ENCODE measurements at places on chromosomes 3 and 15. TPM values are rescaled to one million over a fixed set of nuclear protein-coding genes. Genes with fewer than 3 reads are reported as not detected.

DNA sequence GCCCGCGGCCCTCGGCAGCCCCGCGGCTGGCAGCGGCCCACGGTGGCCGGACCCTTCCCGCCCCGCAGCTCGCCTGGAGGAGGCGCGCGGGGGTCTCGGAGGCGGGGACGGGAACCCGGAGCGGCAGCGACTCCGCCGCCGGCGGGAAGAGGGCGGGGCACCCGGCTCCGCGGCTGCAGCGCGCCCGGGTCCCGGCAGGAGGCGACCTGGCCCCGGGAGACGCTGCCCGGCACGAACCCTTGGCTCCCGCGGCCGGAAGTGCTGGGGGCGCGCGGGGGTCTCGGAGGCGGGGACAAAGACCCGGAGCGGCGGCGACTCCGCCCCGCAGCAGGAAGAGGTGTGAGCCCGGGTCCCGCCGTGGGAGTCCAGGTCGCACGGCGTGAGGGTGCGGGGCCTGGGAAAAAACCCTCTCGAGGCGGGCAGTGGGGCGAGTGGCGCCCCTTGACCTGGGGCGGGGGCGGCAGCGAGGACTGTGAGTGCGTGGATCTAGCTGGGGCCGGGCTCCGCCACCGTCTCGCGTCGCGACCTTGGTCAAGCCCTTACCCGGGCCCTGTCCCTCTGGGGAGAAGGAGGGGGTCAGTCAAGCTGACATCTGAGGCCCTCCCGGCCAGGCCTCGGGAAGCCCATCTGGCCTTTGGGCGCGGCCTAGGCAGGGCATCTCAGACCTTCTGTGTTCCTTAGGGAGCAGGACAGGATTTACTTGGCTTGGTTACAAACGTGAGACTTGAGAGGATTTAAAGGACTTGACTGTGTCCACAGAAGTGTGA, at the start of gene CIB2:
TSS of gene CIB2 (minus strand) at position 151 of the 767 bp plus-strand sequence. CDS start 230 bp downstream, outside the sequence.
- H3K27me3 ChIP-seq, result peaks cover 7% of the 10 kb centered on the region
- no peaks in the 10 kb centered on the region for H3K36me3 ChIP-seq
- DNase-seq, result peak; percentile 63
- peak within 1 kb of the TSS; percentile 42 for H3K4me3 ChIP-seq

DNA sequence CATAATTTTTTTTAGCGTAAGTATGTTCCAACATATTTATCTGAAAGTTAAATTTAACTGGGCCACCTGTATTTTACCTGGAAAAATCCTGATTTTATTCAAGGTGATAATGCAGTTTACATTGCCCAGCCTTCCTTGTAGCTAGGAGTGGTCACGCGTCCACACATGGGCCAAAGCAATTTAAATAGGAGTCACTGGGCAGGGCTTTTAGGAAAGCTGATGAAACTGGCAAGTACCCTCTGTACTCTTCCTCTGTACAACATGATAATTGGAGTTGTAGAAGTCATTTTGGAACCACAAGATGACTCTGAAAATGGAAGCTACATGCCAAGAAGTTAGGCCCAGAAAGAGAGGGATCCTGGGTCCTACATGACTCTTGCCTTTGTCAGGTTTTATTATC, 9.5 kb downstream of the BTD start:
- no peak overlapping the region for H3K27ac ChIP-seq
- no peak overlapping the region for H3K4me3 ChIP-seq
- no peaks in the 10 kb centered on the region for H3K36me3 ChIP-seq
- H3K4me1 ChIP-seq, result peaks cover 2% of the 10 kb centered on the region
- H3K27me3 ChIP-seq, result no peaks in the 10 kb centered on the region

DNA sequence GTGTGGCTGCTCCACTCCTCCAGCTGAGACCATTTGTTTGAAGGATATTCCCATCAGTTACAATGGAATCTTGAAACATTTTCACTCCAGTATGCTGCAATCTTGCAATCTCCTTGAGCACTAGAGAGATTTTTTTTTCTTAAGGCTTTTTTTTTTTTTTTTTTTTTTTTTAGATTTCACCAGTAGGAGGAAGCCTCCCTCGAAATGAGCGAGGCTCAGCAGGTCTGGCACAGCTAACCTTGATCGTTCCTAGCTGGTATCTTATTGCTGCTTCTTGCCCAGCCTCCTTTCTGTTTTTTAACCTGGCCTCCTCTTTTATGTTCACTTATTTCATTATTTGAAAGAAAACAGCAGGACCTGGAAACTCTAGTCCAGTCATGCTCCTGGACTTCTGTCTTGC, 48.1 kb downstream of the RAP2B start:
- H3K4me3 ChIP-seq, result no peak overlapping the region
- no peaks in the 10 kb centered on the region for H3K36me3 ChIP-seq
- peak; percentile 38 for DNase-seq
- no peak overlapping the region for H3K27ac ChIP-seq
- H3K27me3 ChIP-seq, result no peaks in the 10 kb centered on the region

GRCh38 chr3:38722781-38723568, 73.5 kb upstream of the SCN5A start:
- peak; percentile 55 for DNase-seq
- no peaks in the 10 kb centered on the region for H3K36me3 ChIP-seq
- H3K27me3 ChIP-seq, result no peaks in the 10 kb centered on the region
- H3K4me1 ChIP-seq, result peaks cover 19% of the 10 kb centered on the region

GRCh38 chr15:85770096-85771041, 24.4 kb downstream of the KLHL25 start:
- H3K36me3 ChIP-seq, result no peaks in the 10 kb centered on the region
- DNase-seq, result peak; percentile 45
- H3K27me3 ChIP-seq, result no peaks in the 10 kb centered on the region
- H3K27ac ChIP-seq, result no peak overlapping the region
- H3K4me3 ChIP-seq, result no peak overlapping the region

DNA sequence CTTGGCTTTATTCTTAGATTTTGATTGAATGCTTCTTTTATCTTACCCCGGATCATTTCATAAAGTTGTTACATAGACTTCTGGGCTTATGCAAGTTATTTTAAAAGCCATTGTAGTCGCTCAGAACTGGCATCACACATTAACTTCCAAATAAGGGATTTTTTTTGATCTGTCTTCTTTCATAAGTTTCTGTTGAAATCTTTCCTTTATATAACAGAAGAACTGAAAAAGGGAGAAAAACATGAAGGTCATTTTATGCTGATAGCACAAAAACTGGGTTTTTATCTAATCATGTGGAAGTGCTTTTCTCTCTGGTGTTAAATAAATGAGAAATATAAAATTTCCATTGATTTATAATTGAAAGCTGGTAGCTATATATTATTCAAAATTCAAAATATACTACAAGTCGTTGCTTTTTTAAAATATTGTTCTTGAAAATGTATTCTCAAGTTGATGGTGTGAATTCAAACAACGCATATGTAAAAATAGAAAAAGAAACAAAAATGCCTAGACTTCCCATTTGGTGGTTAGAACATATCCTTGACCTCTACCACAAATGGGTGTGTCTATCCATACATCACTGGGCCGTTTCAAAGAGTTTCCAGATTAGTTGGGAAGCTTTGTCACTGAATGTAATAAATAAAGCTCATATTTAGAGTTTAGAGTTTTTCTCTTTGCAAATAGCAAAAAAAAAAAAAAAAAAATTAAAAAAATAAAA, 258.3 kb upstream of the ZPLD1 start:
- H3K27ac ChIP-seq, result no peak overlapping the region
- H3K4me1 ChIP-seq, result peaks cover 11% of the 10 kb centered on the region
- no peak overlapping the region for H3K4me3 ChIP-seq
- H3K27me3 ChIP-seq, result no peaks in the 10 kb centered on the region
- no peak for DNase-seq

- H3K27me3 ChIP-seq, result peaks cover 6% of the 10 kb centered on the region
- no peak overlapping the region for H3K4me3 ChIP-seq
- H3K36me3 ChIP-seq, result no peaks in the 10 kb centered on the region
- DNase-seq, result no peak
Observed at GRCh38 chr3:42537350-42537749, 34.9 kb downstream of the VIPR1 start.

- no peaks in the 10 kb centered on the region for H3K27me3 ChIP-seq
- DNase-seq, result no peak
- no peaks in the 10 kb centered on the region for H3K36me3 ChIP-seq
- H3K4me3 ChIP-seq, result no peak overlapping the region
- no peak overlapping the region for H3K27ac ChIP-seq
Observed at GRCh38 chr3:62605413-62606068, 232.2 kb upstream of the FEZF2 start.

- H3K27me3 ChIP-seq, result no peaks in the 10 kb centered on the region
- H3K27ac ChIP-seq, result no peak overlapping the region
- H3K4me1 ChIP-seq, result no peaks in the 10 kb centered on the region
- no peaks in the 10 kb centered on the region for H3K36me3 ChIP-seq
Observed at GRCh38 chr3:123528130-123528529, 56.7 kb downstream of the HACD2 start.

DNA sequence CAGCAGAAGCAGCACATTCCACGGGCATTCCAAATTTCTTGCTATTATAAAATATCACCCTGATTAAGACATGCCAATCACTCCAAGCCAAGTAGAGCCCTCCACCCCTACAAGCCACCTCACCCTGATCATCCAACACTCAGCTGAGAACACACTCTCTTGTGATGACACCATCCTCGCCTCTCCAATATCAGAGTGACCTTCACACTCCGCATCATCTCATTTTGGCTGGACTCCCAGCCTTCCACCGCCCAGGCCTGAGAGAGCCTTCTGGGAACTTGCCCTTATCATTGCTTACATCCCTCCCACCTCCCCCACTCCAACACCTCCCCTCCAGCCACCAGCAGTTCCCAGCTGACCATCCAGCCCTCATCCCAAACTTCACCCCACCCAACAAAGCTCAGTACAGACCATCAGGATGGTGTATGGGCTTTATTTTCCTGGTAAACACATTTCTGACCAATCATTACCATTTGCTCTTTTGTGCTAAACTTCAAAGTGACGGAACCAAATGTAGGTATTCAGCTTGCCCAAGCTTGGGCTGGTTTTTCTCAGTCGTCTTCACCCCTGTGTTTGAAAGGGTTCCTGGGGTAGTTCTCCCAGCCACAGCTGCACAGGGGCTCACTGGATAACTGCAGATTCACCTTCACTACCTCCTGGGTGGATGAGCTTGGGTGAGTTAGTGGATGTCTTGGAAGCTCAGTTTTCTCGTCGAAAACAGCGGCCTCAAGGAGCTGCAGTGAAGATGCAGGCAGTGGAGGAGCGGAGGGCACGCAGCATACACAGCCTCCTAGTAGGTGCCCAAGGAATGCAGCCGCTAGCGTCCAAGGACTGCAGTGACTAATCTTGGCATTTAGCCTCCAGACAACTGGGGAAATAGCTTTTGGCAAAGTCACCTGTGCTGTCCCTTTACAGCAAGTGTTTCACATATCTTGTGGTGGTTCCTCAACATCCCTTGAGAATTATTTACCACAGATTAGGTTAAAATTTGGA, 115.1 kb downstream of the LIPC start:
- H3K27ac ChIP-seq, result peak overlapping the region; percentile 34
- peaks cover 24% of the 10 kb centered on the region for H3K4me1 ChIP-seq
- peak; percentile 84 for DNase-seq

GRCh38 chr15:73677146-73677607, 7.0 kb upstream of the CD276 start:
- H3K4me3 ChIP-seq, result no peak overlapping the region
- H3K36me3 ChIP-seq, result no peaks in the 10 kb centered on the region
- DNase-seq, result peak; percentile 51
- H3K27ac ChIP-seq, result no peak overlapping the region

DNA sequence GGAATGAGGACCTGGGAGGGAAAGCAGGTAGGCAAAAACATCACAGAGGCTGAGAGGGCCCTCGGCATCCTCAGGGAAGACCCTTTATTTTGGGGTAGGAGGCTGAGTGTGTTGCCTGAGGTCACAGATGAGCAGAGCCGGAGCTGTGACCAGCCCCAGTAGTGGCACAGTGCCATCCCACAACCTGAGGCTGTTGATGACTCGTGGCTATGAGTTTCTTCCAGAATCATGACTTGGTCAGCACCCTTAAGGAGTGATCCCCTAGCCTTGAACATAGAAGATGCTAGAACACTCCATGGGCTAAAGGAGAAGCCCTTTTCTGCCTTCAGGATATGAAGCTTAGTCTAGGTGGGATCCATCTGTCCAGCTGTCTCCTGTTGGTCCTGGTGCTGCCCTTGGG, 19.5 kb upstream of the CXCR6 start:
- no peaks in the 10 kb centered on the region for H3K27me3 ChIP-seq
- H3K27ac ChIP-seq, result no peak overlapping the region
- DNase-seq, result peak; percentile 35
- peaks cover 11% of the 10 kb centered on the region for H3K36me3 ChIP-seq

Gene CFAP20DC
- 3.8 TPM for total RNA-seq

Gene MEIS2
- 31.0 TPM for total RNA-seq

Gene IL20RB
- total RNA-seq, result 0.51 TPM

Gene CYP8B1
- not detected for total RNA-seq

Gene DUT
- total RNA-seq, result 47.6 TPM

Gene GCSAM
- not detected for total RNA-seq

Gene BUB1B
- 5.4 TPM for total RNA-seq
